ENCODE measurements at places on chromosomes 4 and X.
A peak's percentile ranks its signal among the peaks of the same experiment; 100 is the strongest.

DNA sequence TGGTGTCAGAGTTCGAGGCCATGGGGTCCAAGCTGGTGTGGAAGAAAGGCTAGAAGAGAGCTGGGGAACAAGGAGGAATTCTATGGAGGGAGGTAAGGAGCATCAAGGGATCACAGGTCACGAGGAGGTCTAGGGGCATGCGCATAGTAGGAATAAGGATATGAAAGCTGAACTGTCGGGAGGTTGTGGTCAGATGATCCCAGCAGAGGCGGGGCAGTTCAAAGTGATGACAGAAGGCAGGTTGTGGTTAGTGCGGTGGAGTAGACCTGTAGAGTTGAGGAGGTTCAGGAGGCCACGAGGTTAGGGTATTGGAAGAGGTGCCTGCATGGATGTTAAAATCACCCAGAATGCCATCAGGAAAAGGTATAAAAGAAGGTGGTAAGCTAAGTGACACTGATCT is 156.3 kb downstream of the TMEM164 start:
- DNase-seq: no peak

- DNase-seq: peak; percentile 69
Measured at GRCh38 chrX:20067709-20068561, 48.8 kb downstream of the MAP7D2 start.

GRCh38 chrX:13253223-13253622 is 66.6 kb downstream of the ATXN3L start:
- no peak for DNase-seq

DNA sequence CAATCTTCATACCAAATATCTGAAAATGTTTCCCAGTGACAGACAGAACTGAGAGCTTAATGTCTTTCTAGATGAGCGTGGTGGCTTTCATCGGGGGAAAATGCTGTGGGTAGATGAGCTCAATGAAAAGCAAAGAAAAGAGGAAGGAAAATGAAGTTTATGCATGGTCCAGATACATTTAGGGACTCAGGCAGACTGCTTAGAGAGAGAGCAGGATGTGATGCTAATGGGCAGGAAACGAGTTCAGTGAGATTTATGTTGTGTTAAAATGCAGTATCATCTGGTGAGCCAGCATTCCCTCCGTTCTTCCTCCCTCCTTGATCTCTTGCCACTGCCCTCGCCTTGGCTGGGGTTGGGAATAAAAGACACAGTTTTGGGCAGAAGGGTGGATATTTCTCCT is 229.2 kb downstream of the GBA3 start:
- DNase-seq: no peak

- DNase-seq: no peak
Measured at GRCh38 chr4:159096434-159096833, 6.4 kb upstream of the RAPGEF2 start.

DNA sequence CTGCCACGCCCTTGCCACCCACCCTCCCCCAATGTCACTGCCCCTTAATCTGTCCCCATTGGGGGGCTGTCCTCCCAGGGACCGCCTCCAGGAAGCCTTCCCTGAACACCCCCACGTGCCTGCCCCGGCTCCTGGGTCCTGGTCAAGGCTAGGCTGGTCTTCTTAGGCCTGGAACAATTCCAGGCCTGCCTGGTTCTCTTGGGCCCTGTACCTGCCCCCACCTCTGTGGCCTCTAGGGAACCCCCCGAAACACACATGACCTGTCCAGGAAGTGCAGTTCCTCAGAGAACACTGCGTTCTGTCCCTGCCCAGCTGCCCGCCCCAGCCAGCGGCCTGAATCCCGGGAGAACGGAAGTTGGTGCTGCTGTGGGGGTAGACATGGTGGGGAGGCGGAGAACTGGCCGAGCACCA is 5.1 kb downstream of the MXD4 start:
- no peak for DNase-seq

DNA sequence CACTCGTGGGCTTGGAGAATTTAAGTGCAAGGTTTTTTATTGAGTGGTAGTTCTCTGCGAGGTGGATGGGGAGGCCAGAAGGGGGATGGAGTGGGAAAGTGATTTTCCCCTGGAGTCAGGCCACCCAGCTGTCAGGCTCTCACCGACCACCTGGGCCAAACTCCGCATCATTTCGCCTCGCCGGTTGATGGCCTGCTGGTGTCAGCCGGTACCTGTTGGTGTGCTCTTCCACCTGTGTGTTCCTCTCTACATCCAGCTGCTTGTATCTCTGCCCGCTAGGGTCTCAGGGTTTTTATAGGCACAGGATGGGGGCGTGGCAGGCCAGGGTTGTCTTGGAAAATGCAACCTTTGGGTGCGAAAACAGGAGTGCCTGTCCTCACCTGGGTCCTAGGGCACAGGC is 200.9 kb downstream of the DACH2 start:
- DNase-seq: no peak

DNA sequence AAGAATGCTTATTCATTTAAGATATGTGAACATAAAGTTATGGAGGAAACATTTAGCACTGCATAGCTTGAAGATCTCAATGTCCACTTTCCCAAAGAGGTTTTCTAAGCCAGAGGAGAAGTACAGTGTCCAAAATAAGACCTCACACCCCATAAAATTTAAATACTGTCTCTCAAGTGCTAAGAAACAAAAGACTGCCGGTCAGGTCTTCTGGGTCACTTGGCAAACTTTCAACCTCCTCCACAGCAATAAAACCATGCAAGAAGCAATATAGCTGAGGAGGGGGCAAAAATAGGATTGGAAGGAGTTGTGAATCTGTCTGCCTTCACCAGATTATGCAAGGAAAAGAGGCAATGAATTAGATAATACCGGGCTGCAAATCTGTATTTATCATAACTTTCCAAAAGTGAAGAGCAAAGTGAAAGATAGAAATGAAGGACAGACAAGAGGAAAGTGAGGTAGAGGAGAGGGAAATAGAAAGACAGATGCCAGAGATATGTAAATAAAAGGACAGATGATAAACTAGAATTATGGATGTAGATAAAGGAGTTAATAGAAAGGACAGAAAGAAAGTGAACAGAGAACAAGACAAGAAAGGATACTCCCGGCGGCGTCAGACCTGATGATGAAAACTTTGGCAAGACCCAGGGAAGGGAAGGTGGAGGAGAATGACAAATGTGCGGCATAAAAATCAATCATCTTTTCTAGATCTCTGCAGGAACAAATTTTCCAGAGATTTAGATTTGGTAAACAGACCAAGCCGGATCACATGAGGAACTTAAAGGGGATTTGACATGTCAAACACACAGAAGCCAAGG is 152.7 kb upstream of the FAM241A start:
- no peak for DNase-seq

DNA sequence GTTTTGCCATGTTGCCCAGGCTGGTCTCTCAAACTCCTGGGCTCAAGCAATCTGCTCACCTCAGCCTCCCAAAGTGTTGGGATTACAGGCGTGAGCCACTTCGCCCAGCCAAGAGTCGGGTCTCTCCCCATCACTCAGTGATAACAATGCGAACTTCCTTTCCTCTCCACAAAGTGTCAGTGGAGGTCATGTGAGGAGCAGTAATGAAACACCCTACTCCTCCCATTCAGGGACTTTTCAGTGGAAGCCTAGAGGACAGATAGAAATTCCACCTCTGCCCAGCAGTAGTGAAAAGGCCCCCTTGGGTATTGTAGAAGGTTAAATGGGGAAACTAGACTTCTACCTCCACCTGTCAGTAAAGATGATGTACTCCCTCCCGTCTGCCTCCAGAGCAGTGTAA is 141.9 kb upstream of the STK26 start:
- DNase-seq: no peak

- no peak for DNase-seq
Measured at GRCh38 chrX:109187473-109188168, 294.3 kb downstream of the GUCY2F start.

DNA sequence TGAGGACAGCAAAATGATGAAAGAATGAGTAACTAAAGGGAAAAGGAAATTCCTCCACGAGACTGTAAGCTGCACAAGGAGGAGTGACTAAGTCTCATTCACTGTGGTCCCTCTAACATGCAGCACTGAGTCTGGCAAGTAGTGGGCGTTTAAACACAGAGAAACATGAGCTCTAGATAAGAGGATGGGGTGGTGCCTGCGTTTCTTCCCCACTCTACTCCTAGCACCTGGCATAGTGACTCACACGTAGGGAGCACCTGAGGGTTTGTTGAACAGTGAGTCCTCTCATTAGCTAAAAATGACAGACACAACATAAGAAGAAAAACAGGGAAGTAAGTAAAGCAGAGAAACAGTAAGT is 105.8 kb upstream of the CBR4 start:
- DNase-seq: peak; percentile 95

DNA sequence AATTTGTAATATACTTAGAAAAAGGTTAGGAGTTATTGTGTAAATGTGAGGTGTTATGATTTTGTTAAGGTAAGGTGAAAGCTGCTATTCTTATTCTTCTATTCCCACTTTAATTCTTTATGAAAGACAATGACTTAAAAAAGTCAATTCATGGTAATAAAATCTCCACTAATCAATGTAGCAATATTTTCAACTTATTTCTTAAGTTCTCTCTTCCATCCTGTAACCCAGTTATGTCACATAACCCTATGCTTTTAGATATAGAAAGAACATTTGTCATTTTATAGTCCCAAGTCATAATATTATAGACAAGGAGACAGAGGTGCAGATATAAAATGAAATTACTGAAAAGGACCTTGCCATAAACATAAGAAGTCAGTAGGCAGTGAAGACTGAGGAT is 157.9 kb upstream of the SLC7A11 start:
- DNase-seq: no peak

DNA sequence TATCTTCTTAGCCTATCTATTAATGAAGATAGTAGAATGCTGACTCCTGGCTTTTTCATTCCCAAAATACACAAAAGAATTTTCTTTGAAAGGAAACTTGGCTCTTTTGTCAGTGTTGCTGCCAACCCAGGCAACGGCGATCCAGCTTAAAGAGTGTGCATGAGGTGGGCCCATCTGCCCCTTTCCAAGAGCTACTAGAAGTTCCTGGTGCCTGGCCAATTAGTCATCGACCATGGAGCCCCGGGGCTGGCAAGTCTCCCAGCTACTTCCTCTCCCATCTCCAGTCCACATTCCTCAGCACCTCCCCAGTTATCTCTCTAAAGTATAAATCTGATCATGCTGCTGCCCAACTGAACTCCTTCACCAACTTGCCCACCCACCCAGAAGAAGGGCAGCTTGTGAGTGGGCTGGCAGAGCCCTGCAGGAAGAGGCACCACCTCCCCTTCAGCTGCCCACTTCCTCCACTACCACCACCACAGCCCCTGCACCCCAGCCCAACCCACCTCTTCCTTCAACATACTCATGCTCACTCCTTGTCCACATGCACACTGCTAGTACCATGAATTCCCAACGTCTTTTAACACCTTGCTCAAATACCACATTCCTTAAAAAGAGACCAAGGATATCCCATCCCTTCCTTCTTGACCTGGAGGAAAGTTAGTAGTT is 158.2 kb upstream of the MAP3K15 start:
- DNase-seq: peak; percentile 75

- DNase-seq: no peak
Measured at GRCh38 chr4:2848449-2848848, 4.8 kb downstream of the ADD1 start.
